CD4-positive, alpha-beta T cell treated with Interleukin-17A for 1 hour (primary cell): ENCODE measurements at places on chromosomes 13 and 19.
A peak's percentile ranks its signal among the peaks of the same experiment; 100 is the strongest.

DNA sequence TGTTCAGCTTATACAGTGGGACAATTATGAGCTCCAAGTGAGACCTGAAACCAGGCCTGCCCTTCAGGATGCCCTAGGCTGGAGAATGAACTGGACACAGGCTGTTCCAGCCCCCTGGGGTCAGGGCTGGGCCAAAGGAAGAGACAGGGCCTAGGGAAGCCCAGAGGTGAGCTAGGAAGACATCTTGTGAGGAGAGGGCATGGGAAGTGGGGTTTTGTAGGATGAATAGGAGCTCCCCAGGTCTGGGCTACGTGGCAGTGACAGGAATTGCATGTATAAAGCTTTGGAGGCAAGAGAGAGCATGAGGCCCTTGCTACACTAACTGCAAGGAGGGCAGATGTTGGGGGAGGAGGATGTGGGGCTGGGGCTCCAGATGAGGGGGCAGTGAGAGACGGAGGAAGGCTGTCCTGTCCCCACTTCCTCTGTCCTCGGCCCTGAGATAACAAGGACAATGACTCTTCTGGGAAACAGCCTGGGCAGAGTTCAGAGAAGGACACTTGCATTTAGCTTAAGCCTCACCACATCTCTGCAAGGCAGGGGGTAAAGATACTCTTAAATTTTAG is 1.5 kb upstream of the TBXA2R start:
- no peak for DNase-seq

GRCh38 chr19:41801792-41802211 is 5.4 kb downstream of the CEACAM3 start:
- peak; percentile 3 for DNase-seq

- no peak for DNase-seq
These were observed 101.8 kb upstream of the MBNL2 start for GRCh38 chr13:97120346-97120745.

- DNase-seq, result no peak
These were observed 56.1 kb downstream of the KL start for GRCh38 chr13:33072282-33072681.

DNA sequence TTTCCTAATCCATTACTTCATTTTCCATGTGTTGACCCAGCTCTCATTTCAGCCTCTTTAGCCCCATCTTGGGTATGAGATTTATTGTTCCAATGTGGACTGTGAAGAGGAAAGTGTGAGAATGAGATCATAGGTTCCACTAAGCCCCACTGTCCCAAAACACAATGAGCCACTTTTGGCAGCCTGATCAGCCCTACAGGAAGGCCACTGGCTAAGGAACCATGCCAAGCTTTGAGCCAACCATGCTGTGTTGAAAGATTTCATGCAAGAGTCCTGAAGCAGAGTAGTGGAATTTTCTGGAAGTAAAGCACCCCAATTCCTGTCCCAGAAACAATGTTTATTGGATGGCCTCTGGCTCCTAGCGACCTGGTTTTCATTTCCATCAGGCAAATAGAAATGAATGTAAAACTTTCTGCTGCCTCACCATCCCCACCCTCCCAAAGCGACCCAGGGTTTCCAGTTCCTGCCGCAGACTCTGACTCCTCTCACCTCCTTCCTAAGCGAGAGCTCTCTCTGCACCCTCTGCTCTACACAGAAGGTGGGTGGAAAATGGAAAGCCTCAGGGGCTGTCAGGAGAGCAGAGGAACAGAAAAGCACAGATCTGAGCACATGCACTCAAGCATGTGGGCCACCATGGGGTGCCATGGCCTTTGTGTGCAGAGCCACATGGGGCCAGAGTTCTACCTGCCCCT is 73.1 kb downstream of the KCTD12 start:
- no peak for DNase-seq

GRCh38 chr19:42023121-42023942 is 29.3 kb upstream of the ATP1A3 start:
- DNase-seq, result no peak

- no peak for DNase-seq
These were observed 185.8 kb downstream of the OLFM4 start for GRCh38 chr13:53214433-53214832.

DNA sequence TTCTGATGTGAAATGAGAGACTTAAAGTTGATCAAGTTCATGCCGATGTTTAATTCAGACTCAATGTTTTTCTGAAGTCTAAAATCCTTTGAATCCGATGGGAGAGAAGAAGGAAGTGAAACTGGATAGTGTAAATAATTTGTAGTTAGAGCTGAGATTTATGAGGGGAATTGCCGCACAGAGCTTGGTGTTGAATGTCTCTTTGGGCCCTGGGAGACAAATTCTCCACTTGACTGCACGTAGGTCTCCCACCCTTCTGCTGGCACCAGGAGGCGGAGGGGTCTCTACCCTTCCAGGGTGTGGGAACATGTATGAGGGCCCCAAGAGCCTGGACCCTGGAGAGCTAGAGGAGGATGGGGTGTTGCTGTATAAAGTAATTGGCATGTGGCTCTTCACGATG is 140.8 kb upstream of the SERP2 start:
- DNase-seq, result no peak

DNA sequence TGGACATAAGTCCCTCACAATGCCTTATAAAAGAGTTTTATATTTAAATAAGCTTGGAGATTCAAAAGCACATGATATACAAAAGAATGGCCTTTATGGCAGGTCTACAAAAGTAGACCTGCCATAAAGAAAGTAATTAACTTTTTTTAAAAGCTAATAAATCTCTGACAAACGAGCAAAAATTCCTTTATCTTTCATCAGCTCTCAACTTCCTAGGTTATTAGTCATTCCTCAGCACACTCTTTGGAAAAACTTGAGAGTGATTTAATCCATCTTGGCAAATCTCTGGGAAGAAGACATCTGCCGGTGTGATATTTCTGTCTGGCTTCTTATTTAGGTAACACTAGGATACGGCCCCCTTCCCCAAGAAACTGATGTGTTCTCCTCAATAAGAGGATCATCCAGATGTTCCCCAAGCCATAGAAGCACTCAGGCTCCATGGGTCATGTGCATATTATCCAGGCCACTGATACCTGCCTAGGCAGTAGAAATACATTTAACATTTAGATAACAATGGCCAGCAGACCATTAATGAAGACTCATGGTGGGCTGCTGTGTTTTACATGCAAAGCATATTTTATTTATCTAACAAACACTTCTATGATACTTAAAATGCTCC is 372.7 kb downstream of the LIG4 start:
- DNase-seq, result no peak

- DNase-seq, result no peak
These were observed 44.0 kb downstream of the SUGP2 start for GRCh38 chr19:18989316-18989715.

- no peak for DNase-seq
These were observed 14.7 kb upstream of the FPR3 start for GRCh38 chr19:51780270-51780669.

- no peak for DNase-seq
These were observed 164.6 kb downstream of the ABCC4 start for GRCh38 chr13:95136638-95137037.

GRCh38 chr19:3142292-3142670 is 6.4 kb downstream of the GNA15 start:
- no peak for DNase-seq

GRCh38 chr13:66899955-66900354 is 330.2 kb downstream of the PCDH9 start:
- DNase-seq, result no peak

- DNase-seq, result no peak
These were observed 4.2 kb downstream of the MPND start for GRCh38 chr19:4347521-4347920.

GRCh38 chr19:47315125-47315821 is 5.6 kb downstream of the C5AR1 start:
- peak; percentile 24 for DNase-seq

DNA sequence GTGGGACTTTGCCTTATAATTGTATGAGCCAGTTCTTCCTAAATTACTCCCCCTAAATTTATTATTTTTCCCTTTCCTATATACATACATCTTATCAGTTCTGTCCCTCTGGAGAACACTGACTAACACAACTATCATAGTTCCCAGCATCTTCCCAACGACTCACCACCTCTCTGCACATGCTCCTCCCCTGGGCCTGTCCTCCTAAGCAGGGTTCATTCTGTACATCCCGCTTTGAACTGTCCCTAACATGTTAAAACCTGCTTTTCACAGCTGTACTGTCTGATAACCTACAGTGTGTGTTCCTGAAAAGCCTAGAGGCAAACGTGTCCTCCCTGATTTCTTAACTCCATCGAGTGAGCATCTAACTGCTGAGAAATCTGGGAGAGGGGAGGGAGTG is 141.7 kb downstream of the EFNB2 start:
- no peak for DNase-seq

DNA sequence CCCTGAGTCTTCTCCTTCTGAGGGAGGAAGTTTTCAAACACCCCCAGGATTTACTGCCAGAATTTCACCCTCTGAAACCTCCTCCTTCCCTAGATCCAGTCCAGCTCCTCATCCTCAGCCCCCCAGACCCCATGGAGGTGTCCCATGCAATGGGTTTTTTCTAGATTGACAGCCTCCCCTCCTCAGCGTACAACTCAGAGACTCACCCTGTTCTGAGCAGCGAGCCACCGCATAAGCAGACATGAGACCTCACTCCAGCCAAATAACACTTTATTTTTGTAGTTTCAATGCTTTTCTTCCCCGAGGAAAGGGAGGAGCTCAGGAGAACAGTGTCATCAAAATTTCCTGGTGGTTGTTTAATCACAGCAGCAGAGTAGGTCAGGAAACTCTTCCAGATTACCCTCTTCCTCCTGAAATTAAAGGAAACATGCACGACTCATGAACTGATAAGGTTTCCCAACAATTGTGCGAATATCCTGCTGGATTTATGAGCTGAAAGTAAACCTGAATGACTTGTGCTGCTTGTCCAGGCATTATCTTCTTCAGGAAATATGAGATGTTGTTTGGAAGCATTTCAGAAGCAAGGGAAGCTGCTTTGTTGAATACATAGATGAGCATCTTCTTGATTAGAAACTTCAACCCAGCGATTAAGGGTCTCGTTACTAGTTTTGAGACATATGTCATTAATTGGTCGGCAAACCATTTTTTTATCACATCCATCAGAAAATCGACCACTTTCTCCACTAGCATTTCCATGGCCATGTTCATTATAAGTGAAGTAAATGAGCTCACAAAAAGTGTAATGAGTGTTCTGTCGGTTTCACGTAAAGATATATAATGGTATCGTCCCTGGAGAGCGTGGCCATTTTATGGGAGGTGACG is 36.2 kb downstream of the ERICH4 start:
- DNase-seq, result no peak

DNA sequence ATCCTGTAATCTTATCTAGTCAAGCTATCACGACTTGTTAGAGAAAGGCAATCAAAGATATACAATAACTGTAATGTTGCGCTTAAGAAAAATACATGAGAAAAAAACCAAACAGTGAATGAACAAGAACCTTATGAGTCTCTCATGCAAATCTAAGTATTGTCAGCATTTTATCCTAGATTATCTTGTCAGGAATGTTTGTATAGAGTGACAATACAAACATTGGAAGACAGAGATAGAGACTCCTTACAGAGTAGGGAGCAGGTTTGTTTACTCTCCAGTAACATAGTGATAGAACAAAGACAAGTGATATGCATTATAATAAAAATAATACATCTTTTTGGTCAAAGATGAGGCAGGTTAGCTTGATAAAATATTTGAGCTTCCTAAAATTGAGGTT is 444.8 kb downstream of the SLITRK5 start:
- DNase-seq, result no peak

DNA sequence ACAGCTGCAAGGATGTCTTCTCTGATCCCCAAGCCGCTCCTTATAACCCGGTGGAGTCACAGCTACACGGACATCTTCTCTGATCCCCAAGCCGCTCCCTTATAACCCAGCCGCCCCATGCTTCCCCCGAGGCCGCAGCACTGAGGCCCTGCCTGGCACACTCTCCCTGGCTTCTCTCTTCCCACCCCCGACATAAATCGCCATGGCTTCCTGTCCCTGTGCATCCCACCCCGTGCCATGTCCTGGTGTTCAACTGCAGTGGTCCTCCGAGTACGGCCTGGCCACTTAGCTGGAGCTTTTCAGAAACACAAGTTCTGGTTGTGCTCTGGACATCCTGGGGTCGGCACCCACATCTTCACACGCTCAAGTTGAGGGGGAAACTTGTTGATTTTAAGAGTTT is 60.4 kb downstream of the RASA3 start:
- no peak for DNase-seq

GRCh38 chr19:18778076-18778389 is 13.1 kb downstream of the COMP start:
- DNase-seq, result no peak

GRCh38 chr13:51632591-51633362 is 48.5 kb downstream of the WDFY2 start:
- no peak for DNase-seq

DNA sequence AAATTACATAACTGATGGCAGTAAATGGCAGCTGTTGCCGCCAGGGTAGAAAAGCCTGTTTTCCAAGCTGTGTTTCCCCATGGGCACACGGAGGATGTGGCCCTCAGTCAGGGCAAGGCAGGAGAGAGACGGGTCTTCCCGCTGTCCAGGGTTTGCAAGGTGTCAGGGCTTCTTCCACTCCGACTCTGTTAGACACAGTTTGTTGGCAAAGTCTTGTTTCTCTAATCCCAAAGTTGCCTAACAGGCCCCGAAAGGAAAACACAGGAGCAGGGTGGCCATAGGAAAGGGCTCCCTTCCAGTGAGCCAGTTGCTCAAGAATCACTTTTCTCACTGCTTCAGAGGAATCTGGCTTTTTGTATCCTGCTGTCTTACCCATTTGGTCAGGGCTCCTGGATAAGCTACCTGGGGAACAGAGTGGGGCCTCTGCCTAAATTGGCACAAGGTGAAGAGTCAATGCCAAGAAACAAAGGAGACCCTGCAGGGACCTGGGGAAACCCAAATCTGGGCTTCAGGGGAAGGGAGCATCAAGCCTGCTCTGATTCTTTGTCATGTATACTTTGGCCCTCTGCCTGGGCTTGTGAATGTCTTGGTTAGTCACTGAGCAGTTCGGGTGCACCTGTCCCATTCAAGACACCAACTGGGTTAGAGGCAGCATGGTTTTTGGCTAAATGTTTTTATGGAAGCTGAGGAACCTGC is 29.0 kb upstream of the CXCL17 start:
- DNase-seq, result no peak

GRCh38 chr19:23790641-23791488 is 32.2 kb upstream of the ZNF681 start:
- no peak for DNase-seq

DNA sequence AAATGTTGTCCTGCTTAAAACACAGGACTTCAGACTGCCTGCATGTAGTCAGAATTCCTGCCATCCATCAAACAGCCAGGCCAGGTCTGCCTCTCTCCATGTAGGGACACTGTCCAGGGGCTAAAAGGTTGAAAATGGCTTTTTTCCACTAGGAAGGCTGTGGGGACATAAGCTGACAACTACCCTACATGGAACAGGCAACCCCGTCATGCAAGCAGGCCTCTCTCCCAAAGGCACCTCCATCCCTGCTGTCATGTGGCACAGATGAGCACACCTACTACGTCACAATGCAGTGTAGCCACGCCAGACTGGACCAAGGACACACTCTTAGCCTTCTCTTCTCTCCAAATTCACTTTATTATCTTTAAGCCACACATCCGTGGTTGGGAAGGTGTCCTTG is 40.8 kb downstream of the LATS2 start:
- DNase-seq, result no peak
